ENCODE measurements at places on chromosomes 5 and 9.

DNA sequence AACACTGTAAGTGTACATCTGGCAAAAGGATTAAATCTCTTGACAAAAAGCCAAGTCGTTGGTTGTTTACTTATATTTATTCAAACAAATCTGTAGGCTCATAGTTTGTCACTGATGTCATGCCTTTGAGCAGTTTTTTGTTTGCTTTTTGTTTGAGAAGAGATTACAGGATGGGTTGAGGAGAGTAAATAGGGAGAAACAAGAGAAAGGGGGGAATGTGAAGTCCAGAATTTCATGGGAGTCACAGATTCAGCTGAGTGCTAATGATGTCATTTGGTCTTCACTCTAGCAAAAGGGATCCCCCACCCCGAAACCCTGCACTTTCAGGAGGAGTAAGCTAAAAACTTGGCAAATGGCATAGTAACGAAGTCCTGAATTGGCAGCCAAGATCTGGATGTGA, 337.4 kb downstream of the GLIS3 start:
- no peak for DNase-seq

DNA sequence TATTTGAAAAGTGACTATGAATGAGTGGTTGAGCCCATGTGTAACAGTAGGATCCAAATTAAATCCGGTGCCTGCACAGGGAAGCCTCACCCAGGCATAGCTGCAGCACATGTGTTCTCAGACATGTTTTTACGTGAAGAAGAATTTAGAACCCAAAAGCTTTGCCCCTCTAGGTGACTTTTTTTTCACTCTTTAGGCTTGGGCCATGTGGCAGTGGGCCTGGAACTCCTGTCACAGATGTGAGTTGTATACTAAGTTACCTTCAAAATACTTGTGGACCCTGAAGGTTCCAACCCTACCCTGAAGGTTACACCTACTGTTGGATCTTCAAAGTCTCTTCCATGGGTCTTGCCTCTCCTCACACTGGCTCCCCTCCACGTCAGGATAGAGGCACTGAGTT, 146.6 kb downstream of the GAS1 start:
- no peak for DNase-seq

- no peak for DNase-seq
Observed at GRCh38 chr9:15553528-15553898, 670 bp downstream of the CCDC171 start.

GRCh38 chr5:33631786-33632185, 191.0 kb downstream of the TARS1 start:
- DNase-seq, result no peak

DNA sequence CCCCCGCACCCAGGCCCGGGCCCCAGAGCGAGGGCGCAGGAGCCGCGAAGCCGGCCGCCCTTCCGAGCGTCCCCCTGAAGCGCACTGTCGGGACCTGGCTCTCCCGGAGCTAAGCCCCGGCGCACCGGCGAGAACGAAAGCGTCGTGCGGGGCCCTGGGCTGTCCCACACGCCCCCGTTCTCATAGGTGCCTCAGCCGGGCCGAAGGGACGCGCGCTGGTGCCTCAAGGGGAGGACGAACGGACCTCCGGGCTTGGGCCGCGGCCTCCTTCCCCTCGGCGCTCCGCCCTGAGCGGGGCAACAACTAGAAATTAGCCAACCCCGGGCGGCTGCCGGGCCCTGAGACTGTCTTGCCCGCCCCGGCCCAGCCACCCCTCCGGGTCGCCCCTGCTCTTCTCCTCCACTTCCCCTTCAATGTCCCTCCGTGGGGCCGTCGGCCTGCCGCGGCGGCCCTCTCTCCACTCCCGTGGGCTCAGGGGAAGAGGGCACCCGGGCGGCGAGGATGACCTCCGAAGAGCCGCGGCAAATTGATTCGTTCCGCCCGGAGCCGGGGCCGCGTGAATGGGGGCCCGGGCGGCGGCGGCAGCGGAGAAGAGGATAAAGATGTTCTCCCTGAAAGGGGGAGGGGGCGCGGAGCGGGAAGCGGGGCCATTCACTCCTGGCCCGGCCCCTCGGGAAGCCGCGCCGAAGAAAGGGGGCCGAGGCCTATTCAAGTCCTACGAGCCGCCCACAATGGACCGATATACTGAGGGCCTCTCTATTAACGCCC, 3.5 kb upstream of the PRDM12 start:
- no peak for DNase-seq

DNA sequence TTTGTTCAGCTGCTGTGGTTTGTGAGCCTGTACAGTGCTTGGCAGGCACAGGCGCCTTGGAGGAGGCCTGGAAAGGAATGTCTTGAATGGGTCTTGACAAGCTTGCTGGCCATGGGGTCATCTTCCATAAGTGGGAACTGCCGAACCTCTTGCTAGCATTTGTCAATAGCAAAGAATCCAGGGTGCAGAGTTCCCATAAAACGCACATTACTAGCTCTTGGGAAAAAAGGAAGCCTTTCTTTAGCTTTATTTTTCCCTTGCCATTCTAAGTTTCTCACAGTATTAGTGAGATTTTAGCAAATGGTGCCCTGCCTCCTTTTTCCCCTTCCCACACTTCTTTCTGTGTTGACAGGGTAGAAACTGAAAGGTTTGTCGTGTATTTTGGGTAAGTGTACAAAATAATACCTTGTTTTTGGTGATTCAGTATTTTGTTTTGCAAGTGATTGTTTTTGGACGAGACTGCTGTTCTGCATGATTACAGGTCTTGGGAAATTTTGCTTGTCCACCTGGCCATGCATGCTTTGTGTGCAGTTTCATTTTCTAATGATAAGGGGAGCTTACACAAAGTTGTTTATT, 82.0 kb downstream of the ADGRV1 start:
- DNase-seq, result no peak

DNA sequence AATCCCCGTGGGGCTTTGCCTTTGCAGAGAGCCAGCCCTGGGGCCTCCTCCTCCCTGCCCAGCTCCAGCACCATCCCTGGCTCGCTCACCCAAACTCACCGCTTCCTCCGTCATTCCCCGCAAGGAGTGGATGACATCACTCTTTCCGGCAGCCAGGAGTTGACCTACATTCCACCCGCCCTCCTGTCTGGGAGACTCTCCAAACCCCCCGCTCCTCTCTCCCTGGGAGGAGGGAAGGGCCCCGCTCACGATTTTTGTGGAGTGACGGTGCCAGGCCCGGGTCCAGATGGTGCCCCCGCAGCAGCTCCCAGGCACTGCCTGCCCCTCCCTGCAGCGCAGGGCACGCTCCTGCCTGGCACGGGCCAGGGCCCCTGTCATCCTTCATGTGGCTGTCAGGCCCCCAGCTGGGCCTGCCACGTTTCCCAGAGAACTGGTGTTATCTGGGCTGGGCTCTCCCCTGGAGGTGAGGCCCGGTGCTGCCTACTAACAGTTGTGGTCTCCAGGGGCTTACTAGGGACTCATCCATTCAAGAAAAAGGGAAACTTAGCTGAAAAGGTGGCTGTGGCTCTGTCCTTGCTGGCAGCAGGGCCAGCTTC, 52.3 kb downstream of the NTNG2 start:
- no peak for DNase-seq

Measured in stimulated activated CD4-positive, alpha-beta T cell treated with anti-CD3 and anti-CD28 coated beads, Interleukin-4, amount 100 ng/mL, for 24 hours (primary cell).